ENCODE measurements at places on chromosomes 3 and 15.
A peak's percentile ranks its signal among the peaks of the same experiment; 100 is the strongest.

GRCh38 chr3:60250206-60250605 lies 1001.0 kb downstream of the FHIT start:
- no peak for DNase-seq

GRCh38 chr15:89129123-89129815 lies 41.0 kb downstream of the ABHD2 start:
- peak; percentile 39 for DNase-seq

GRCh38 chr3:57992452-57993213 lies 15.6 kb upstream of the FLNB start:
- no peak for DNase-seq

DNA sequence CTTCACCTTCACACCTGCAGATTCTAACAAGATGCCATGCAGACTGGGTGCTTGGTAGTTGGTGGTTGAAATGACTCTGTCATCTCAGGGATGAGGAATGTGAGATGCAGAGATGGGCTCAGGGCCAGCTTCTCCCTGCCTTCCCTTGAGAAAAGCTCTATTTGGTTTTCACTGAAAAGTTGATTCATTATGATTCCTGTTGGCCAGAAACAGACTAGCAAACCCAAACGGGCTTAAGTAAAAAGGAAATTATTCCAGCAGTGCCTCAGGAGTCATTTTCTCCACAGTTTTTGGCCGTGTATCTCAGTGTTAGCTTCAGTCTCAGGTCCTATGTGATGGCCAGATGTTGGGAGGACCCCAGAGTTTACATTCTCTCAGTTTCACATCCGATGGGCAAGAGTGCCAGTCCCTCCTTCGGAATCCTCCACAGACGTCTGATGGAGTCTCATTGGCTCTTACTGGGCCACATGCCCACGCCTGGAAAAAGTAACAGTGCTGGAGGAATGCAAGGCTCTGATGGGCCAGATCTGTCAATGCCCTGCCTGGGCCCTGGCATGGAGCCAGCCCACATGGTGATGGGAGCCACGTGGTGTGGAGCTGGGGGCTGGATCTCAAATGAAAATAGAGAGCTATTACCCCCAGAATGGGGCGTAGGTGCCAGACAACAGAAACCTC lies 22.3 kb upstream of the SACM1L start:
- DNase-seq, result no peak

GRCh38 chr3:71968544-71968943 lies 183.6 kb upstream of the PROK2 start:
- no peak for DNase-seq

- no peak for DNase-seq
Observed at GRCh38 chr3:73435055-73435454, 189.7 kb downstream of the PDZRN3 start.

DNA sequence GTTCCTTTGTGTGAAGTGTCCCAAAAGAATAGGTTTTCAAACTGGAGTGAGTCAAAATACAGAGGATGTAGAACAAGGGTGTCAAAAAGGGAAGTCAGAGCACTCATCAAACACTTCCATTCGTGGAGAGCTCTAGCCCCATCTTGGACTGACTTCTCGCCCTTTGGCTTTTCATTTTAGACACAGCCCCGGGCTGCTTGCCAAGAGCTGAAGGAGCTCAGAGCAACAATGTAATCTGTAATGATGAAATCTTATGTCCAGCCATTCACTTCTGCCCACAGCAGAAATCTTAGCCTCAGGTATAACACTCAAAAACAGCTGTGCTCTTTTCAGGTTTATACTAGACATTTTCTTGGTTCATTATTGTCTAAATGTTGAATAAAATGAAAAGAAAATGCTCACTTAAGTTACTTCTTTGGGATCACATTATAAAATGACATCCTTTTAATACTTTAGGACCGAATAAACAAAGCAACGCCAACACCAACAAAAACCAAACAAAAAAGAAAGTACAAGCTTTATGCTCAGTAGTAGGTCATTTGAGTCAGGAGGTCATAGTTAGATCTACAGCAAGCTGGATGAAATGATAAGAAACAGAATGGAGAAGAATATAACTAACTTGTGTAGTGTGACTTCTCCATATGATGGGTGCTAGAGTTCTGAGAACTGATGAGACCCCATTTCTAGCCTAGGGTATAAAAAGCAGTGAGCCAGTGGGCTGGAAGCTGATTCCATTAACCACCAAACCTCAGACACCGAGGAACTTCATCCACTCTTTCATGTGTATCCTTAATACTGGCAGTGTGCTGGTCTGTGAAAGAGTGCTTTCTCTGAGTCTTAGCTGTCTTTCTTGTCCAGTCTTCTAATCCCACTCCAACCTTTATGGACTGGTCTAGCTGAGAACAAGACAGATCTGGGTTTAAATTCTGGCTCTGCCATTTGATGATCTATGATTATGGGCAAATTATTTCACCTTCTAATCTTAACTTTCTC lies 131.8 kb upstream of the SLC7A14 start:
- no peak for DNase-seq

GRCh38 chr15:85667491-85668424 lies 127.0 kb downstream of the KLHL25 start:
- DNase-seq, result peak; percentile 7

DNA sequence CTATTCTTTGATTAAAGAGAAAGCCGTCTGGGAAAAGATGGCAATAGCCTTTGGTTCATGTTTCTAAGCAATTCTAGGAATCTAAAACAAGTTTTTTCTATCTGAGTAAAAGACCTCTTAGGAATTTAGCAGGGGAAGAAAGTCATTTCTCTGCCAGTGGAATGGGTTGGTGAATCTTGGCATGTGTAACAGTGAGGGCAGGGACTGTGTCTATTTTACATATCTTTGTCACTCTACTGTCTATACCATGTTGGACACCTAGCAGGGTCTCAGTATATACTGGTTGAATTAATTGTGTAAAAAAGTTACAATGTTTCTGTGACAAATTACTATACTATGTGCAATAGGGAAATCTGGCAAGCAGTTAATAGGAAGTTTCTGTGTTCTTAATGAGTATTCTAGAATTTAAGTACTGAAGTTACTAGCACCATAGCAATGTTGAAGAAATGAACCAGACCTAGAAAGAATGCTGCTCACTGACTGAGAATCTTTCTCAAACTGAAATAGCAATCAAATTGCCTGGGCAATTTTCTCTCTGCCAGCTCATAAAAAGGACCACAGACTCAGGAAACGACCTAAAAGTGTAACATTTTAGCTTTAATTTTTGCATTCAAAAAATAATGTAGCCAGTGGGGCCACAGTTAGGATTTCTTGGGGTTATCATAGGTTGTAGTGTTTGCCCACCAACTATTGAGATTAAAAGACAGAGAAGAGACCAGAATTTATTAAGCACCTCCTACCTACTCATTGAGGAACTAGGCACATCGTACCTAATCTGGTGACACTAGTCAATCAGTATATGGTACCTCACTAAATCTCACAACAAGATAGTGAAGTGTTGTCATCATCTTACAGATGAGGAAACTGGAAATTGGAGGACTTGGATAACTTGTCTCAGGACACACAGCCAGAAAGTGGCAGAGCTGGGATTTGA lies 56.2 kb upstream of the LEKR1 start:
- no peak for DNase-seq

GRCh38 chr3:187878772-187879518 lies 133.7 kb upstream of the BCL6 start:
- DNase-seq, result no peak

DNA sequence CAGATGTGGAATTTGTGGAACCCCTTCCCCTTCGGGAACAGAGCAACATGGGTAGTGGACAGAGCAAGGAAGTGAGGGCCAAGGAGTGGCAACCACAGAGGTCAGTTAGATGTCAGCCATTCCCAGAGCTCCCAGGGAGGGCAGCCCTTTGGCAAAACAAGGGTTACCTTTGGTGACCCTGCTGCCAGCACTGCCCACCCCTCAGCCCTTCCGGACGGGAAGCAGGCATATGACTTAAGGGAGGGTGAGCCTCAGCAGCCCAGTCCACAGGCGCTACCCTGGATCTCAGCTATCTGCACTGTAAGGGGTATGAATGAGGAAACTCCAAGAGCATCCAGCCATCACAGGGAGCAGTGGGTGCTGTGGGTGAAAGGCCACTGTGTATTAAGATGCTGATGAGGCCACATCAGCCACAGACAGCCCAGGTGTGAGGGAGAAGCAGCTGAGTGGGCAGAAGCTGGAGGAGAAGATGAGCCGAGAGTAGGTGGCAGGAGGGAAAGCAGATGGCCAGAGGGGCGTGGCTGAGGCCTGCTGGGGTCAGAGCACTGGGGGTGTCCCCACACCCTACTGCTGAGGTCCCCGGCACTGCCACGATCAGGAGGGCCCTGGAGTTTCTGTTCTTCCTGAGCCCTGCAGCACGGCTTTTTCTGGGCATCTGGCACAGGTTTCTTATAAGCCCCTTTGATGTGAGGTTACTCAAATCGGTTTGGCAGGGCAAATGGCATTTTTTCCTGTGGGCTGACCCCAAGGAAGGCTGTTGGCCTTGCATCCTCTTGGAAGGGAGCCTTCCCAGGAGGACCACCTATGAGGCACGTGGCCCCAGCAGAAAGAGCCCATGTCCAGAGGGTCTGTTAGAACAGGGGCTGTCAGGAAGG lies 6.2 kb downstream of the PLA2G4D start:
- DNase-seq, result no peak

DNA sequence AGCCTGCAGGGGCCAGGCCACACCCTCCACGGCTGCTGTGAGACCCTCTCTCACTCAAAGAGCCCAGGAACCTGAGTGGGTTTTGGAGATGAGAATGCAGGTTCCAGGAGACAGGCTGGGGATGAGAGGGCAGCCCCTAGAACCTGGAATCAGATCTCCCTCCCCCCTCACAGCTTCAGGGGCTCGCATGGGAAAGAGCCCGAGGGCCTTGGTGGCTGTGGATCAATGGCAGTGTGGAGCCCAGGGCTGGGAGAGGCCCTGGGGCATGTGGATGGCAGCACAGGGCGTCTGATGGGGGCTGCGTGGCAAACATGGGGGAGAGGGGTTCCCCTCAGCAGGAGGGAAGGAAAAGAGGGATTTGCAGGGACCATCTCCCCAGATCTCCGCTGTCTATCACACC lies 112.8 kb upstream of the RPL32 start:
- no peak for DNase-seq

GRCh38 chr15:38252481-38253350 lies at the start of gene SPRED1:
TSS of gene SPRED1 (plus strand) at chr15:38252836. CDS start at chr15:38253186, 350 bp downstream.
- DNase-seq, result no peak

DNA sequence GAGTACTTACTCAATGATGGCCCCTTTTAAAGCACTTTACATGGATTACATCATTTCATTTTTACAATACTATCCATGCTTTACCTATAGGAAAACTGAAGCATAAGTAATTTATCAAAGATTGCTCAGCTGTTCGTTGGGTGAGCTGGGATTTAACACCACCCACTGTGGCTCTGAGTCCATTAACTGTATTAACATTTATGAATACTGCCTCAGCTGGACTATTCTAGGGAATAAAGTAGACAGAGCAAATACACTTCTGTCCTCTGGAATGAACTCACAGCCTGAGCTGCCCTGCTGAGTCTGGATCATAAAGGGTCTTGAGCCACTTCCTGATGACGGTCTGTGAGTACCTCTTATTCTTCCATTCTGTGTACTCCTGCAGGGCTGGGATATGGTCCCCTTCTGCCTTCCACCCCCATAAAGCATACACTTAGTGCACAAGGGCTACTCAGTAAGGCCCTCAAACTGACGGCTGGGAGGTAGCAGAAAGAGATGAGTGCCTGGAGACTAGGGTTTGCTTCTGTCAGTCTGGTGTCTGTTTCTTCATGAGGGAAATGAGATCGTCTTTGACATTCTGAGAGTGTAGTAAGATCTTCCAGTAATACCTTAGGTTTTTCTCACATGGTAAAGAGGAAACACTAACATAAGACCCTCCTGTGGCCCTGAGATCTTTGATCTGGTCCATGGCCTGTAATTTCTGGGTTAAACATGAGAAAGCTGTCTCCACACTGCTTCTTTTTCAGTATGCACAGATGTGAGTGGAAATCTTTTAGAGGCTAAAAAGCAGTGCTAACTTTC lies 12.6 kb upstream of the ST6GAL1 start:
- no peak for DNase-seq

DNA sequence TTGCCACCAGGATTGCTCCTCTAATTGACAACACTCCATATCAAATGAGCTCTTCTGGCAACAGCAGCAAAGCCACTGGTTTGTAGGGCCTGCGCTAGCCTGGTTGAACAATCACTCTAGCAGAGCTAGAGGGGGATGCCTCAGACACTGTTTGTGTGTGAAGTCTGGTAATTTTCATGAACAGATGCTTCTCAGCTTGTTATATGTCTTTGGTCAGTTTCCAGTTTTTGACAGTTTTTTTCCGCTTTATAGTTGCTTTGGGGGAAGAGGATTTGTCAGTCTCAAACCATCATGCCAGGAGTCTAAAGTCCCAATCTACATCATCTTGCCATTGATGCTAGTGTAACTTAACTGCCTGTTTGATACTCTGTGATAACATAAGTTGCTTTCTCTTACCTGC lies 136.0 kb downstream of the HCN4 start:
- DNase-seq, result no peak

GRCh38 chr3:38646630-38647029 lies 2.9 kb downstream of the SCN5A start:
- DNase-seq, result no peak

DNA sequence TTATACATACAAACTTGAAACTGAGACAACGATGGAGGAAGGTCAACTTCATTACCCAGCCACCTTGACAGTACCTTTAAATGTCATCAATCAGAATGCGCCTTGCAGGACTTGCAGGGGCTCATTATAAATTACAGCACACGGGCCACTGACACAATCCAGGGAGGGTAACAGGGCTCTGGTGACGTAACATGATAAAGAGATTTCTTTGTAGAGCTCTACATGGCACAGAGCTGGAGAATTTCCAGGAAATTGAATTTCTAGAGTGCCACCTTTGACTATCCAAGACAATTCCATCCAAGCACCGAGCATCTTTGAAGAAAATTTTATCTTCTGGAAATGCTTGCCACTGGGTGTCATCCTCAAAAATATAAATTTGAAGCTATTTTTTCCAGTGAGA lies 486.0 kb downstream of the FOXP1 start:
- no peak for DNase-seq

- DNase-seq, result no peak
Observed at GRCh38 chr3:50714946-50715345, 40.2 kb downstream of the DOCK3 start.

DNA sequence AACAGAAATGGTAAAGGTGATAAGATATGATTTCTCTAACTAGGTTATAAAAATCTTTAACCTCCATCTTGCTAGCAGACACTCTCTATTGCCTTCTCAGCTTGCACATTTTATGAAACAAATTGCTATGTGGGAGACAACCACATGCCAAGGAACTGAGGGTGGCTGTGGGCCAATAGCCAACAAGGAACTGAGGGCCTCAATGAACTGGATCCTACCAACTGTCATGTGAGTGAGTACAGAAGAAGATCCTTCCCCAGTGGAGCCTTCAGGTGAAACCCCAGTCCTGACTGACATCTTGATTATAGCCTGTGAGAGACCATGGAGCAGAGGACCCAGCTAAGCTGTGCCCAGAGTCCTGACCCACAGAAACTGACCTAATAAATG lies 129.2 kb upstream of the LRIG1 start:
- DNase-seq, result no peak

All from stimulated activated CD4-positive, alpha-beta T cell treated with anti-CD3 and anti-CD28 coated beads, Interleukin-1b, Interleukin-23, amount 100 ng/mL, for 1 hour (primary cell).